NCI-H1417 (cell line): ENCODE measurements at places on chromosomes 4 and X.

DNA sequence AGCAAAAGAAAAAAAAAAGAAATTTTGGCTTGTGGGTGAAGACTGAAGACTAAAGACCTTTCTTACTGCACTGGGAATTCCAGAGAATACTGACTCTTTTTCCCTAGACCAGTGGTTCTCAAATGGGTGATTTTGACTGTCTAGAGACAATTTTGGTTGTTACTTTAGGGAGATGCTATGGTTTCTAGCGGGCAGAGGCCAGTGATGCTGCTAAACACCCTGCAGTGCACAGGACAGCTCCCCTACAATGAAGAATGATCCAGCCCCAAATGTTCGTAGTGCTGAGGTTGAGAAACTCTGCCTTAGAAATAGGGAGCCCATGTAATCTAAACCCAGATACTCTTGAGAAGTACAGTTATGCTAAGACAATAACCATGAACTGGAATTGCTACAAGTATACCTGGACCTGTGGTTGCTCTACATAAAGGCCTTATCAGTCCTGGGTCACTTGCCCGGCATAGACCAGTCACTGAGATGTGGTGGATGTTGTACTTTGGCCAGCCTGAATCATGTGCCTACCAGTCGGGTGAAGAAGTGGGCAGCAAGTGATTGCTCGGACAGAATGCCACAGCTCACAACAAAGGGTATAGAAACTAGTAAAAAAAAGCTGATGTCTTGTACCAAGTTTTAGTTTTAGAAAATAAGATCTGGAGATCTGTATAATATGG lies 16.0 kb downstream of the ARHGAP10 start:
- no peak for DNase-seq

- no peak for DNase-seq
These were observed 115.9 kb downstream of the MAGEC2 start for GRCh38 chrX:142089193-142089592.

DNA sequence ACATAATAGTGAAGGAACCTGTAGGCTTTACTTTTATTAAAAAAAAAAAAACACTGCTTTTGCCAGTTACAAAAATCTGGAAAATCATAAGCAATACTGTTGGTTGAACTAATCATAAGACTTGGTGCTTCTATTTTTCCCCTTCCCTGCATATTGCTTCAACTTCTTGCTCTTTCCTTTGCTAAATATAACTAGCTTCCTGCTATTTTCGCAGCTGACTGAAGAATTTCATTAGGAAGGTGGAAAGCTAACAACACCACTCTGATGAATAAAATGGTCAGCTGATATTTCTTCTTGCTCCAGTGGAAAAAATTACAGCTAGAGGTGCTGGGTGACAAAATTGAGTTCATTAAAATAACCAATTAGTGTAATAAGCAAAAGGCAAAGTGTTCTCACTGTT lies 39.3 kb downstream of the MEPE start:
- no peak for DNase-seq

- DNase-seq = no peak
These were observed 22.2 kb downstream of the HELT start for GRCh38 chr4:185040523-185040922.

DNA sequence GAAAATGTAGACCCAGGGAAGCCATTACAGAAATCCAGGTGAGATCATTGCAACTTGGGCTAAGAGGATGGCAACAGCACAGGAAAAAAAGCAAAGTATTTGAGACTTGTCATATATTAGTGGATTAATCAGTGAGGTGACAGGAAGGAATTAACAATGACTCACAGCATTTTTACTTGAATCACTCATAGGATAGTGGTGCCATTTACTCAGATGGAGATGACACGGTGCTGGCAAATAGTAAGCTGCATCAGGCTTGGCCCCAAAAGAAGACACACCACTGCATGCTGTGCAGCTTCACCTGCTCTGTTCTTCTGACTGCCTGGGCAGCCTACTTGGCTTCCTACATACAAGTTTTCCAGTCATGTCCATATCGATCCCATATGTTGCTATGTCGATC lies 144.8 kb downstream of the FRYL start:
- no peak for DNase-seq

GRCh38 chr4:74969507-74970474 lies 36.9 kb downstream of the PARM1 start:
- DNase-seq = no peak

- no peak for DNase-seq
These were observed 71.1 kb downstream of the NYX start for GRCh38 chrX:41518127-41518840.

DNA sequence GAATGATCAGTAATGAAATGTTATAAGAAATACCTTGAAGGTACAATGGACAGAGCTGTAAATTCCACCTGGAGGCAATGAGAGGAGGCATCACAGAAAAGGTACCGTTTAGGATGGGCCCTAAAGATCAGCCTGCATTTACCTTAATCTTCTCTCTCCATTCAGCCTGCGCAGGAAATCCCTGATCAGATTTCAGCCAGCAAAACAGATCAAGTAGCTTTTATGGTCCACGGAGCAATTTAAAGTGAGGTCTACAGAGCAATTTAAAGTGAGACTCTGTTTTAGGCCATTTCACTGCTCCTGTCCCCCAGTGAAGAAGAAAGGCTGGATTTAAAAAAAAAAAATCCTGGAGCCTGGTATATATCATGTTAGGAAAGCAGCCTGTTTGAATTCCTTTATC lies 195.1 kb upstream of the VCX start:
- no peak for DNase-seq

DNA sequence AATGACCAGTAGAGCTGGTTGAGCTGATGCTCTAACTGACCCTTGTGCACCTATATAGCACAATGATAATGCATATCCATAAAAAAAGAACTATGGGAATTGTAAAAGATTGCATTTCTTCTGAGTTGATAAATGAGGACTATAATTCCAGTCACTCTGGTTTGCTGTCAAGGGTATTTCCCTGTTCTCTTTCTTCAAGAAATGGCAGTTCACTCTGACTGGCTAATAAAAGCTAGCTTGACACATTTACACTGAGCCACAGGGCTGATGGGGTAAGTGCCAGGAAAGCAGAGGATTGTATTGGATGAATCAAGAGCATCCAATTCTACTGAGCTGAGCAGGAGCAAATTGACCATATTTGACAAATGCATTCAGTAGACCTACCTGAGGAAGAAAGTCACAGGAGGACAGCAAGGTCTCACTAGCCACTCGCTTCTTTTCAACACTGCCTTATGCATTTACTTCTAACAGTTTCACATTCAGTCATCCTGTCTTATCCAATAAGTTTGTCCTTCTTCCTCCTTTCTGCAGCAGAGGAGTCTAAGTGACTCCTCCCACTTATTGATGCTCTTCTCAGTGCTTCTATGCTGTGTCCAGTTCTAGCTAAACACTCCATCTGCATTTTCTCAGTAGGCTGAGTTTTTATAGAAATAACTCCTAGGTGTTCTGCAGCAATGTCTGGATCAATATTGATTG lies 43.0 kb downstream of the RBMX2 start:
- DNase-seq = no peak

DNA sequence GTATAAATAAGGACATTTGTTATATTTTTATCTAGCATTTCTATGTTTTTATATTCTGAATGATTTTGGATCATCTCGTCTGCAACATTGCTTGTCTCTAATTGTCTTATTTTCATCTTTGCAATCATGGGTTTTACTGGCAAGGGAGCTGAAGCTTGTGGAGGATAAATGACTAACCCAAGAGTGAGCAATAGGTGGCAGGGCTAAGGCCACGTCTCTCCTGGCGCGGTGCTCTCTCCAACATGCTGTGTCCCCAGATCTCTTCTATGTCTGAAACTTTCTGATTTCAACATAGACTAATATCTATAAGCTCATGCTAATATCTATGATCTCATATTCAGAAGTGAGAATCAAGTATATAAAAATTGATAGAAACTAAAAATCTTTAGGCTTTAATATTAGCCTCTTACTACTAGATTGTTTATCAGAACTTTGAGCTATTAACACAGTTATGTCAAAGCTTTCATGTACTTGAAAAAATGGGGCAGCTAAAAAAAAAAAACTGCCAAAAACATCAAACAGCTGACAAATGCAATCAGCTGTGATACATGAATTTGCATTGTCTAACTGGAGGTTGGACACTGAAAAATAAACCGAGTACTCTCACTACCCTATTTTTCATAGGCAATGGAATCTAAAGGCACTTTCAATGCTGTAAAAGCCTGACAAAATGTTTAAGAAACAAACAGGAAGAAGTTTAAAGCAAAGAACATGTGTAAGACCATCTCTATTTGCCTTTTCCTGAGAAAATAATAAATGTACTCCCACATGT lies 169.2 kb downstream of the TMA16 start:
- no peak for DNase-seq

- no peak for DNase-seq
These were observed 175.5 kb downstream of the MAPK10 start for GRCh38 chr4:86184216-86184900.
